ENCODE measurements at places on chromosomes 16 and 17.

DNA sequence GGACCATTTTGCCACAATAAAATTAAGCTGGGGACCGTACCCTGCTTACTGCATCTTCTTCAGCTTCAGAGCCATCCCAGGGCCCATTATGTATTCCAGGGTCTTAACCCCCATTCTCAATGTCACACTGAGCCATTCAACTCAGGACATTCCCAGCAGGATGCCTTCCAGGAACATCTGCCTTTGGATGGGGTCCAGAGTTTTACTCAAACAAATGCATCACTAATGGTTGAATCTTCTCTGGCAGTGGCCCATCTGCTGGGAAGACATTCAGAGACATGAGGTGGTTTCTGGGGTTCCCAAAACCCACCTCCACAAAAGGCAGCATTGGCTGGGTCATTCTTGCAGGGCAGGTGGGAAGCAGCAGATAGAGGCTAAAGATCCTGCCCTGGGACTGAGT is 3.4 kb upstream of the SEC14L5 start:
- DNase-seq, result no peak

GRCh38 chr16:57966204-57966771 is 4.6 kb downstream of the CNGB1 start:
- no peak for DNase-seq

GRCh38 chr16:27109666-27110523 is 43.2 kb downstream of the C16orf82 start:
- peak; percentile 74 for DNase-seq

- DNase-seq, result no peak
Observed at GRCh38 chr17:67912656-67913055, 83.6 kb downstream of the C17orf58 start.

DNA sequence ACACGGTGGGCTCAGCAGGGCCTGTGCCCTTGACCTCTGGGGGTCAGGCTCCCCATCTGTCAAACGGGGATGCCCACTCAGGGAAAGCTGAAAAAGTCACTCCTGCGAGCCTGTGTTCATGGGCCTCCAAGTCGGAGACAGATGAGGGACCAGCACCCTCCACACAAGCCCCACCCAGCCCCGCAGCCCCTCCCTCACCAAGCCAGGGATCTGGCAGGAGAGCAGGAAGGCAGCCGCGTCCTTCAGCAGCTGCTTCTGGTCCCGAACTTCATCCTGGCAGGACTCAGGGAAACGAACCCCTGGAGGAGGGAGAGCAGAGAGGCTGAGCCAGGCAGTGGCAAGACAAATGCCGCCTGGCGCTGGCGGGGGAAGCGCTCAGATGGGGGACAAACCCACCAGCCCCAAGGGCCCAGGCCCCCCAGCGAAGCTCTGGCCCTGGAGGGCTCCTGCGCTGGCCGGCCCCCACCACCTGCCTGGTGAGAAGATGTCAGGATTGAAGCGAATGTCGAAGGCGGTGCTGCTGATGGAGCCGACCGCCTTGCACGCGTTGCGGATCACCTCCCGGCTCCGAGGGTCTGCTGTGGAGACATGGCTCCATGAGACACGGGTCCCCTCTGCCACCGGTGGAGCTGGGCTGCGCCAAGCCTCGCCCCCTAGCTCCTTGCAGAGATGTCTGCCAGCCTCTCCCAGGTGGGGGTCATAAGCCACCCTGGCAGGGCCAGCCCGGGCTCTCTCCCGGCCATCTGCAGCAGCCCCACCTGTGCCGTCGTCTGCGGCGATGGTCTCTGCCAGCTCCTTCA is 15.4 kb downstream of the CLUH start:
- DNase-seq, result no peak

DNA sequence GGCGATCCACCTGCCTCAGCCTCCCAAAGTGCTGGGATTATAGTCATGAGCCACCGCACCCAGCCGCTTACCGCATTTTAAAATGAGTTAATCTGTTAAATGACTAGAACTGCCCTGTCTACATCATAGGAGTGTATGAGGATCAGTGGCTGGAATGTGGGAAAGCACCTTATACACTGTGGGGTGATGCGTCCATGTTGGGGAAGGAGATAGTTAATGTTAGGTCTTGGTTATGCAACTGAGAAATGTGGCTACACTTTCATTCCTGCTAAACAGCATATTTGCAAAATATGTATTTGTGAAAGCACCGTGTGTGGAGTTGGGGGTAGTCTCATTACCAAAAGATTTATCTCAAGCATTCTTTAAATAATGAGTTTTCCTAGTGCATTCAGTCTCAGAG is 107.6 kb downstream of the SPACA3 start:
- no peak for DNase-seq

- peak; percentile 60 for DNase-seq
Observed at GRCh38 chr17:50626037-50626574, 8.6 kb upstream of the ABCC3 start.

DNA sequence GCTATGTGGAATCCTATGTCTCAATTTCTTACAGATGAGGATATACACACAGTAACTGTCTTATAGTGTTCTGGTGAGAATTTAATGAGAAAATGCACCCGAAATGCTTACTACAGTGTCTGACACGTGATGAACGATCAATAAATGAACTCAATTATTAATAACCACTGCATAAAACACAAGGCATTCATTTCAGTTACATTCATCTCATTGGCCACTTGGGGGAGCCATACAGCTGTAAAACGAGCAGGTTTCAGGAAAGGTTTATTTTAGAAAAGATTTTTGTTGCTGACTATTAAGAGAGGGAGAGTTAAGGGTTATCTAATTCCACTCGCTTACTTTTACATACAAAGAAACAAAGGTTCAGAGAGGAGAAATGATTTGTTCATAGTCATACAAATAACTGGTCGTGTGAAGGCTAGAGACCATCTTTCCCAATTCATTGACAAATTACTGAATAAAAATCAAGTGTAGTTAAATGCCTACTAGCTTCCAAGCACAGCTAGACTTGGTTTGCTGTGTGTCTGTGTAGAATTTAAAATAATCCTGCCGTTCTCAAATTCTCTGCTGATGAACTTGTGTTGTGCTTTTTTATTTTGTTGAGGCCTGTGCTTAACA is 160.1 kb downstream of the MAP2K4 start:
- DNase-seq, result no peak

DNA sequence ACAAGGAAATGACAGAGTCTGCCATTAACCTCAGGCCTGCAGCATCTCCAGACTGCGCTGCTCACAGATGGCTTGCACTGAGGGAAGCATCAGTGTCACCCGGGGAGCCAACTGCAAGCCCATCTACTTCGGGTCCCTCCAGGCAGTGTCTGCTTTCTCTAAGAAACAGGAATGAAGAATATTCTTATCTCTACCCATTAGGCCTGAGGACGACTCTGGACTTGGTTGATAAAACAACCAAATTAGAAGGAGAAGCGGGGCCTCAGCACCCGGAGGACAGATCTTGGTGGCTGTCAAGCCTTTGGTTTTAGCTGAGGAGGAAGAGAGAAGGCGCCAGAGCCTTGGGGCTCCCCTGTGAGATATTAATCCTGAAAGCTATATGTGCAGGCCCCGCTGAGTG is 19.5 kb upstream of the MGAT5B start:
- DNase-seq, result no peak

GRCh38 chr16:87834005-87834667 is 35.2 kb downstream of the SLC7A5 start:
- no peak for DNase-seq

GRCh38 chr16:11824362-11824761 is 27.0 kb downstream of the RSL1D1 start:
- no peak for DNase-seq
